ENCODE measurements at places on chromosomes 12 and 14.

- DNase-seq, result no peak
Observed at GRCh38 chr12:114686773-114687500, 3.0 kb upstream of the TBX3 start.

DNA sequence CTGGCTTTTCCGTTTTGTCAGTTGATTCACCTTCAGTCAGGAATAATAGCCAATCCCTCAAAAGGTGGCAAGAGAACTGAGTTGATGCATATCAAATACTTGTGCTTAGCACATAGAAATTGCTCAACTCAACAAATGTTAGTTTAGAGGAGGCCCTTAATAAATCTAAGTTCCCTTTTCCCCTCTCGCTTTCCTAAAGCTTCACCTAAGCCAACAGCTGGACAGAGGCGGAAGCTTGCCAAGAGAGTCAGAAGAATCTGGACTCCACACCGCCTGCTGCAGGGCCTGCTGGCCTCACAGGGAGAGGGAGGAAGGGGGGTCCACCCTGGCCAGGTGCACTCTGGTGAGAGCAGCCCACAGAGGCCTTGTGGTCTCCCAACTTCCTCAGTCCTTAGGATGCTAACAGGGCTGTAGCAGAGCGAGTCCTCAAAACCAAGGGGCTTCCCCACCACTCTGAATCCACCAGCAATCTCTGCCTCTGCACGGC lies 213.1 kb downstream of the CHST11 start:
- peak; percentile 30 for DNase-seq

DNA sequence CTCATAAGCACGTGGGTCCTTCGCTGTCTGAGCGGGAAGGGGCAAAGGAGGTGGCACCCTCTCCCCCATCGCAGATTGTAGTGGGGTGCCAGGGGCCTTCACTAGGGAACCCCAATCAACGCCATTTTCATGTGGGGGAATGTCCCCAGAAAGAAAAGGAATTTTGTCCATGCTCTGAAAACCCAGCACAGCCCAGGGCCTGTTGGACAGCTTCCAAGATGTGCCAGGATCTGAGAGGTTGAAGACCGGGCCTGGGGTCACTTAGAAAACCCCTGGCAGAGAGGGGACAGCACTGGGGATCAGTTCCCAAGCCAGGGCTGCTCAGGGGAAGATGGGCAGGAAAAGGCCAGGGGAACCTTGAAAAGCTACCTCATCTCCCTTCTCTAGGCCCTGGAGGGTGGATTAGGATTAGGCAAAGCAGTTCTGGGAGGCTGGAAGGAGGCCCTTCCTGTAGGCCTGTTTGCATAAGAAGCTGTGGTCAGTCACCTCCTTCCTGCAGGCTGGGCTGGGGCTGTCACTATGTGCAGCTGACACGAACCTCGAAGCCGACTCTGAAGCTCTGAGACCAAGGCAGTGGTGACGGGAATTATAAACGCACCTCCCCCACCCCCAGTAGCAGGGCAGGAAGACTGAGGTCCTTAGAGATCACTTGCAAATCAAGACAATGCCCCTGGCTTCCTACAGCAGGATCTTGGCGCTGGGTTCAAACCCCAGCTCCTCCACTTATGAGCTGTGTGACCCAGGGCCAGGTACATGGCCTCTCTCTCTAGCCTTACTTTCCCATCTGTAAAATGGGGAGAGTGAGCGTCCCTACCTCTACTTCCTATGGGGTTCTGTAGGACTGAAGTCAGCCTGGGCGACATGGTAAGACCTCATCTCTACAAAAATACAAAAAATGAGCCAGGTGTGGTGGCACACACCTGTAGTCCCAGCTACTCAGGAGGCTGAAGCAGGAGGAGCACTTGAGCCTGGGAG lies 29.0 kb downstream of the TESC start:
- peak; percentile 89 for DNase-seq

GRCh38 chr12:1056390-1056789 lies 65.4 kb downstream of the ERC1 start:
- no peak for DNase-seq

DNA sequence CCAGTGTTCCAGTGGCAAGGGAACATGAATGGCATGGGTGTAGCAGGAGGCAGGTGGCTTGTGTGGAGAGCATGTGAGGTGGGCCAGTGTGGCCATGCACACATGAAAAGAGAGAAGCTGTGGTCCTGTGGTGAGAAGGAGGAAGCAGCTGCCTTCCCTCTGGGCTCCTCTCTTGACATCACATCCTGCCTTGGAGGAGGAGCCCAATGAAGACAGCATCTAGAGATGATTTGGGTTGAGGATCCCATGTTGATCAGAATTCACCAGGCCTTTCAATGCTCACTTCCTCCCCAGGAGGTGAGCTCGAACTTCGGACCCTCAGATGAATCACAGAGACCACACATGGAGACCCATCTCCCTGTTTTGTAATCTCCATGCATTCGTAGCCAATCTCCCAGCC lies 82.6 kb downstream of the LRRC74A start:
- peak; percentile 92 for DNase-seq

GRCh38 chr12:91703491-91704283 lies 442.0 kb downstream of the BTG1 start:
- no peak for DNase-seq

- DNase-seq, result no peak
Observed at GRCh38 chr12:116471544-116471943, 87.6 kb upstream of the MAP1LC3B2 start.

- DNase-seq, result no peak
Observed at GRCh38 chr14:26415618-26416123, 182.2 kb downstream of the NOVA1 start.

GRCh38 chr12:15038137-15038536 lies 65.3 kb downstream of the PDE6H start:
- no peak for DNase-seq

DNA sequence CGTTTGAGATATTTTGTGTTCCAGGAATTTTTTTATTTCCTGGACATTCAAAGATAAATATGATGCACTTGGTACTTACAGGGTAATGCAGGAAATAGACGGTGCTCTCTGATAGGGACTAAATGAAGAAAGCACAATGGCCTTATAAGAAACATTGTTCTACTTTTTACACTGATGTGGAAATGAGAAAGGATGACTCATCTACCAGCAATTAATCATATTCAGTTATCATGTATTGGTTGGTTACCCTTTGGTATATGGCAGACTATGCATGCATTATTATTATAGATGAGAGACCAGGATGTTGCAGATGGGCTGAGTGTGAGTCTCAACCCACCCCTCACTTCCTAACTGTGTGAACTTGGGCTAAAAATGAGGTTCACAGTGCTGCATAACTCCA lies 222.2 kb downstream of the FLRT2 start:
- DNase-seq, result no peak

DNA sequence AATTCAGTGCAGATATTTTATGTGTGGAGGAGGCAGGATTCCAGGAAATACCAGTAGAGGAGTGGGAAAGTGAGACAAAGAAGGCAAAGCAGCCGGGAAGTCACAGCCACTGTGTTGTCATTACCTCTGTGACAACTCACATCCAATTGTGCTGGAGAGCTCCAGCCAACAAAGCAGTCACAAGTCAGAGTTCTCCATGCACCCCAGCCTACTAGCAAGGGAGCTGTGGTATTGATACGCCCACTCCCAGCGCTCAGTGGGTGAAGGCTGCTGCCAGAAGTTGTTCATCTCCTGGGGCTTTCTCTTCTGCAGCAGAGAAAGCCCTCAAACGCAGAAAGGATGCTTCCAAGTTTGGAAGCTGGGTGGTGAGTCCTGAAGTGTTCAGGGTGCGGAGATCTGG lies 93.9 kb downstream of the DICER1 start:
- DNase-seq, result no peak

DNA sequence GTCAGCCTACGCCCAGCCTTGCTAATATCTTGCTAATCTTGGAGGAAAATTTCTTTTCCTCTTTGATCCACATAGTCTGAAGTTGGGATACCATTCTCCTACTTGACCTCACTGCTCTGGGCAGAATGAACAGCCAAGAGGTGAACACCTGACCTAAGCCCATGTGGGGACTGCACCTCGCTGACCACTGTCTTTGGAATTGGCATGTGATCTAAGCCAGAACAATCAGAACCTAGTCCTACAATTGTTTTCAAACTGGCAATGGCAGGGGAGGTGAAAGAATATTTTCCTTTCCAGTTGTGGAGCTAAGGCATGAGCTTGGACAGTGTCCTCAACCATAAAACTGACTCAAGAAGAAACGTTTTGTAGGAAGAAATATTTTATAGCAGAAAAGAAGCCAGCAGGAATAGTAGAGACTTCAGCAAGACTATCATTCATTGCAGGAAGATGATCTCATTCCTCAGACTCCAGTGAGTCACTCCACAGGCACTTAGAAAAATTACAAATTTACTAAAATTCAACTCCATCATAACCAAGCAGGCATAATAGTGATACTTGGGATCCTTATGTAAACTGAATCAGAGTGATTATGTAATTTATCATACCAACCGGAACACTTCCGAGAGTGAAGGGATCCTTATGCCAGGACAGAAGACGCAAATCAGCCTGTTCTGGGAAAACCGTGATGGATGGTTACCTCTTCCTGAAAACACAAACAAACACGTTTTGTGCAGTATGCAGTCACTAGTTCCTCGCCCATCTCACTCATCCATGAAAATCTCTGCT lies 14.7 kb downstream of the PTPRO start:
- no peak for DNase-seq

GRCh38 chr14:81946375-81946774 lies 412.7 kb upstream of the SEL1L start:
- no peak for DNase-seq

DNA sequence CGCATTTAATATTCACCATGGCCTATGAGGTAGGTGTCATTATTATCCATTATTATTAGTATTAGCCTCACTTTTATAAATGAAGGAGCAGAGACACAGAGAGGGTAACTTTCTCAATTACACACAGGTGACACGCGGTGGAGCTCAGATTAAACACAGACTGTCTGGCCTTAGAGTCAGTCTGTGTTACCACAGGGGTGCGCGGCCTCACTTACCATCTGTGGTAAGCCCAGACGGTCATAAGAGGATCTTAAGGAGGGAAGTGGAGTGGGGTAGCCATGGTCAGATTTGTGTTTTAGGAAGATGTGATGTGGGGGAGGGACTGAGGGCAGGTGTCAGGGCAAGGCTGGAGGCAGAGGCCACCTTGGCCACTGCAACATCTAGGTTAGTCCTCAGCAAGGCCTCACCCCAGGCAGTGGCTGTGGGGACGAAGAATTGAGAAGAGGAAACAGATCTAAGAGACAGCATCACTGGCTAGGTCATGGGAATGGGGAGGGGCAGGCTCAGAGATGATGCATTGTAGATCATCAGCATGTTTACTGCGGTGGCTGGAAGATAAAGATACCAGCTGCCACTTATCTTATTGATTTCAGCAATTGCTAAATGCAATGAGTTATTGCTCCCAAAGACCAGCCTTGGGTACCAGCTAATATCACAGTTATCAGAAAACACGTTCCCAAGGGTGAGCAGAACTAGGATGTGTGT lies 67.1 kb downstream of the SERPINA3 start:
- no peak for DNase-seq

DNA sequence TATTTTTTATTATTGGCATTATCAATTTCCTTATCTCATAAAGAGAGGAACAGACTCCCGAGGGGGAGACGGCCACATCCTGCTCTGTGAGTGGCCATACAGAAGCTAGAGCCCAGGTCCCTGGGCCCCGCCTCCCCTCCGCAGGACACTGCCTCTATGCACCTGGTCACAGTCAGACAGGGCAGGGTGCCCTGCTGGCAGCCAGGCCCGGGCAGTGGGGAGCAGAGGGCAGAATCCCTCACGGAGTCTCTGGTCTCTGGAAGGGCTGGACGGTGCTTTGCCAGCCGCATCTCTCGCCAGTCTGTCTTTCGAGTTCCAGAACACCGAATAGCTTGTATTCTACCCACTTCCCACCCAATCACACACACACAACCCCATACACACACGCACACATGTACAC lies 16.4 kb upstream of the CACNA2D4 start:
- DNase-seq, result no peak

- no peak for DNase-seq
Observed at GRCh38 chr12:108367436-108367835, 28.3 kb upstream of the CMKLR1 start.

DNA sequence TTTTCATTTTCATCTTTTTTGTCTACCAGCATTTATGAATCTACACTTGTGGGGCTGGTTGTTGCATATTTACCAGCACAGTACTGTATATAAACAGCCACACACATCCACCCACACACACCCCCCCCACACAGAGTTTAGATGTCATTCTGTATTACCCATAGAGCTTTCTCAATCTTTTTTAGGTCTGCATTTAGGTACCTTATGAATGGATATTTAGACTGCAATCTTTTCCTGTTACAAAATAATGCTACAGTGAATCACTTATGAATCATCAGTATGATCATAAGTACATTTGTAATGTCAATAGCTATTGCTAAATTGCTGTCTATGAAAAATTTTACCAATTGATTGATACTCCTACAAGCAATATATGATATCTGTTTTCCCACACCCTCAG lies 67.3 kb upstream of the STK38L start:
- no peak for DNase-seq

- no peak for DNase-seq
Observed at GRCh38 chr12:2754208-2754607, 40.6 kb upstream of the FKBP4 start.

- DNase-seq, result no peak
Observed at GRCh38 chr14:57205938-57206337, 62.8 kb downstream of the EXOC5 start.

All from Kasumi-1 (cell line).